ENCODE measurements at places on chromosomes 11 and 22.
A peak's percentile ranks its signal among the peaks of the same experiment; 100 is the strongest.

DNA sequence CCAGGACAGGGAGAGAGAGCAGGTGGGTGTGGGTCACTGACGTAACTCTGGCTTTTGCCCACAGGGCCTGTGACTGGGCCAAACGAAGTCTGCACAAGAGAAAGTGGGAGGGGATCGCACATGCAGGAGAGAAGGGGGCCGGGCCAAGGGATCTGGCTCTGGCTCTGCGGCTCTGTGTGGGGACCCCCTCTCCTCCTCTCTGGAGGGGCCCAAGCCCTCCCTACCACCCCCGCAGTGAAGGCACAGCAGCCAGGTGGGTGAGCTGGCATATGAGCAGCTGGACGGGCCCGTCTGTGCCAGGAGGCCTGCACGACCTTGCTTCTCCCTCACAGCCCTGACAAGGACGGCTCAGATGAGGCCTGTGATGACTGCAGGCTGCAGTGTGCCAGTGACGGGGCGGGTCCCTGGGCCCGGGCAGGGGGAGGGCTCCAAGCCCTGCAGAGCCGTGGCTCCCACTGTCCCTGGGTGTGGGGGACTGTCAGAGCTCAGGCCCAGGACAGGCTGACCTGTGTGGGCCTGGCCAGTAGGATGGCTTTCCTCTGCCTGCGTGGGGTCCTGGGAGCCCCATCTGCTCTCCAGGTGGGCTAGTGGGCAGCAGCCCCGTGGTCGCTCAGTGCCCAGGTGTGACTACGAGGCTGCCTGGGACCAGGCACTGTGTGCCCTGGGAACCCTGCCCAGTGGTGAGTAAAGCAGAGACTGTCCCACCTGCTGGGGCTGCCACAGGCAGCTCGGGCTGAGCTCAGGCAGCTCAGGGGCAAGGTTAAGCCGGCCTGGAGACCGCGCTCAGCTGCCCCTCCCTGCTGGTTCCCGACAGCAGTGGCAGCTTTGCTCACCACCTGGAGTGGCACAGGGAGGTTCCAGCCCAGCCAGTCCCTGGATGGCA is 22.2 kb downstream of the MRGPRG start:
- DNase-seq: no peak

DNA sequence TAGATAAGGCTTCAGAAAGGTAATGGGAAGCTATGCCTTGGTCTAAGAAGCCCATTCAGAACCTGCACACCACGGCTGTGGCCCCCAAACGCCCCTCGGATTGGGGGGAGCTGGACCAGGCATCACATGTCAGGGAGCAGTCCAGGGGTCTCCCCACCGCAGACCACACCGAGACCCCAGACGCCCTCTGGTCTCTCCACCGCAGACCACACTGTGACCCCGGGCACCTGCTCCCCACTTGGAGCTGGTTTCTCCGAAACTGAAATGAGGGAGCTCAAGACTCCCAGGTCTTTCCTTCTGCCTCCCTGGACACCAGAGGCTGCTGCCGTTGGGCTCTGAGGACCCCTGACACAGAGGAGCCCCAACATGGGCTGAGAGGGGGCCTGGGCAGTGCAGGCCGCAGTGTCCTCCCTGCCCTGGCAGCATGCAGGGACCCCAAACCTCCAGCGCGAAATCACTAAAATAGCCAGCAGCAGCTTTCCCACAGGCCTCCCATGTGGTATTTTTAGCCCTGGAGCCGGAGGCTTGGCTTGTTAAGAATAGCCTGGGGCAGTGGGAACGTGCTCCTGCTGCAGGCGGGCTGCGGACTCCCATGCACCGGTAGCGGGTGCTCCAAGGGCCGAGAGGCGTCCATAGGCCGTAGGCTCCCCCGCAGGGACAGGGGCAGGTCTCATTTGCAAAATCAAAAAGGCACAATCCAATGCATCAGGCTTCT is 7.7 kb downstream of the LINC01488 start:
- no peak for DNase-seq

DNA sequence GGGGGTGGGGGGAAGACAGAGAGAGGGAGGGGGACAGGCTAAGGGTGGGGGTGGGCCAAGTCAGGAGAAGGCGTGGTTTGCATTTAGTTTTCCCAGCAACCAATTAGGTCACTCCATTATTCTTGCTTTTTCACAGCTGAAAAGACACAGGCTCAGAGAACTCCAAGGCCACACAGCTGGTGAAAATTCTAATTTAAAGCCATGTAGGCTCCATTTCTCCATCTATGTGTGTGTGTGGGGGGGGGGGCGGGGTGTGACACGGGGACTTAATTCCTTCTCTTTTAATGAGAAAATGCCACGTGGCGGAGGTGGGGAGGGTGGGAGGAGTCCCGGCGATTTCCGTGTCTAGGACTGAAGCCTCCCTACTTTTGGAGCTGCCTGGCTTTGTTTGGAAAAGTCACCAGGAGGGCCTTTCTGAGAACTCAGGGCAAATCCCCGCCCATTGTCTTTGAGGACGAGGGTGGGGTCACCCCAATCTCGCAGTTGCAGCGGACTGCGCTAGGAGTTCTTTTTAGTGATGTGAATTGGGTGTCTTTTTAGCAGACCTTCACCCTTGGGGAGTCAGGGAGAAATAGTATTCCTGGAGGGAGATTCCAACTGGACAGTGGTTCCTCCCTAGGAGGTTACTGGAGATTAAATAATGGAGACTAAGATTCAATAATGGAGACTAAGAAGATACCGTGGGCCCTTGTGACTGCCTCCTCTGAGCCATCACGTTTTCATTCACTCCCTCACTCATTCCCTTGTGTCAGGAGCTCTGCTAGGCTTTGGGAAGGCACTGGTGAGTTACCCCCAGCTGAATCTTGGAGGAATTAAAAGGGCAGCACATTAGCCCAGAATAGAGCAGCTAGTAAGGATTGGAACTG is 36.4 kb upstream of the PTPRJ start:
- peak; percentile 54 for DNase-seq

DNA sequence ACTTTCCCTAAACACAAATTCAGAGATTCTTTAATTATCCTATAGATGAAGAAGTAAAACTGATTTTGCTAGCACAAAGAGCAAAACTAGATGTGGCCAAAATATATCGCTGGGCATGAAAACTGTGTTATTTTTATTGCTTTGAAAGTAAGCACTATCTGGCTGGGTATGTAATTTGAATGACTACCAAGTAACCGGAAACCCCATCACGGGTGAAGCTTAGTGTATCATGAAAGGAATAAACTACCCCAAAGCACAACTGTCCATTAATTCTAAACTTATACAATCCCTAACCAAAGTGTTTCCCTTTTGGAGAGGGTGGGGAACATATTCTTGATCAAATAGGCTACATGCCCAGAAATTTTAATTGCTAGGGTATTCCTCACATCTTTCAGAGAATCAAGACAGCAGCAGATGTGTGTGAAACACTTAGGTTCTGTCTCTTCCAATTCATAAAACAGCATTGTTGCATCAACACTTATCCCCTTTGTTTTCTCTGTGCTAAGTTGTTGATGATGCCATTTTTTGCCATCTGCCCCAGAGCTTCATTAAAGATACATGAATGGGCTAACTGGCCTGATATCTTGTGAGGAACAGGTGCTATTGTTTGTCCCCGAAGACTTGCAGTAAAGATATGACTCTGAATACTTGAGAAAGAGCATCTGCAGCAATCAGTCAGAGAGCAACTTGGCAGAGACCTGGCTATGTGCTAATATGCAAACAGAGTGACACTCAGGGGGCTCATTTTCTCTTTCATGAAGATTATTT is 238.2 kb downstream of the SOX6 start:
- DNase-seq: no peak

- peak; percentile 49 for DNase-seq
Observed at GRCh38 chr22:23113067-23113846, 28.5 kb downstream of the RSPH14 start.

Measured in fibroblast of skin of scalp (primary cell).